ENCODE measurements at places on chromosomes 16 and 17. TPM values are rescaled to one million over a fixed set of nuclear protein-coding genes. Genes with fewer than 3 reads are reported as not detected.
A peak's percentile ranks its signal among the peaks of the same experiment; 100 is the strongest.

SEZ6L2 gene
- total RNA-seq, result not detected

CCL15 gene
- not detected for total RNA-seq

ZSWIM7 gene
- total RNA-seq, result 21.8 TPM

GRCh38 chr16:11666103-11667055 is 1.9 kb upstream of the SNN start:
- H3K27me3 ChIP-seq, result no peaks in the 10 kb centered on the region
- H3K4me3 ChIP-seq, result peak overlapping the region; percentile 47
- DNase-seq, result no peak
- peak overlapping the region; percentile 64 for H3K27ac ChIP-seq
- peaks cover 1% of the 10 kb centered on the region for H3K36me3 ChIP-seq
- peaks cover 39% of the 10 kb centered on the region for H3K4me1 ChIP-seq

- peak; percentile 90 for DNase-seq
- peaks cover 25% of the 10 kb centered on the region for H3K4me1 ChIP-seq
- H3K36me3 ChIP-seq, result peaks cover 5% of the 10 kb centered on the region
- H3K4me3 ChIP-seq, result peak within 1 kb of the TSS; percentile 92
Measured at GRCh38 chr17:7915611-7916384, at the start of gene RNF227. TSS of gene RNF227 (minus strand) at chr17:7916289. CDS start at chr17:7916195, 94 bp downstream.

DNA sequence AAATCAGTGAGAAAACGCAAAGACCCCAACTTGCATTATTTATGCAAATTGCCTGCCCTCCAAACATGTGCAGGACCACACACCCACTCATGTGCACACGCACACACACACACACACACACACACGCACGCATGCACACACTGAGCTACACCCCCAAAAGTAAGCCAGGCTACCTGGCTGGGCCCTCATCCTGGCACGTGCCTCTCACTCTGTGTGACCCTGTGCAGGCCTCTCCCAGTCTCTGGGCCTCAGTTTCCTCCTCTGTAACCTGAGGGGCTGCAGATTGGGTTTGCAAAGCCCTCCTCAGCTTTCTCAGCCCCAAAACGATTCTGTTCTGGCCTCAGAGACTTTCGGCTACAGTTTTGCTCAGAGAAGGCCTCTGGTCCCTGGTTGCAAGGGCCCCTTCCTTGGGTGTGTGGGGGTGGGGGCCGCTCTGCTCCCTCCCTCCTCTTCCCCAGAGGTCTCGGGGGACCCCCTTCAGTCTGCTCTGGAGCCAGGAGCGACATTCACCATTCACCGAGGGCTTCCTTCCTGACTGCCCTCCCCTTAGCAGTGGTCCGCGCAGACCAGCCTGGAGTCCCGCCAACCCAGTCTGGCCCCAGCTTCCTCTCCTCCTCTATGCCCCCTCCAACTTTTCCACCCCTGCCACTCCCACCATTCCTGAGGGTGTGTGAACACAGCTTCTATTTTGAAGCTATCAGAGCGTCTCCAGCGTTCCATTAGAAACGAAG is 5.4 kb upstream of the PIK3R6 start:
- H3K4me3 ChIP-seq, result no peak overlapping the region
- peaks cover 5% of the 10 kb centered on the region for H3K36me3 ChIP-seq
- peak overlapping the region; percentile 41 for H3K27ac ChIP-seq
- no peak for DNase-seq
- no peaks in the 10 kb centered on the region for H3K27me3 ChIP-seq

DNA sequence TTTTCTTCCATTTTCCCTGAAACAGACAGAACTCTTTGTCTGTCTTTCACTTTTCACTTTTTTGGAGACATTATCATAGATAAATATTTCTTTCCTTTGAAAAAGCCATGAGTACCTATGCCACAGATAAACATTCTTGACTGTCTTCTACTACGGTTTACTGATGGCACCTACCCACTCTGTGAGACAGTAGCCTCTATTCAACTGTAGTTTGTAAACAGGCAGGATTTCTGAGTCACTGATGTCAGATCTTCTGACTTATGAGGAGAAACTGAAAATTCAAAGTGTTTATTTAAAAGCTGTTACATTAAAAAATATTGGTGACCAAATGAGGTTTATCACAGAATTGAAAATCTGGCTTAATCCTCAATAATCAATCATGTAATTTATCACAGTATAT is 658.4 kb downstream of the TOX3 start:
- DNase-seq, result no peak
- no peaks in the 10 kb centered on the region for H3K27me3 ChIP-seq
- no peak overlapping the region for H3K27ac ChIP-seq
- no peaks in the 10 kb centered on the region for H3K36me3 ChIP-seq
- no peak overlapping the region for H3K4me3 ChIP-seq
- H3K4me1 ChIP-seq, result no peaks in the 10 kb centered on the region

Measured in activated naive CD8-positive, alpha-beta T cell treated with anti-CD3 and anti-CD28 coated beads, Interleukin-2, amount 10 ng/mL, durations not matched to agents 7 days and 5 days (primary cell).